ENCODE measurements at places on chromosomes 13 and 19.
A peak's percentile ranks its signal among the peaks of the same experiment; 100 is the strongest.

DNA sequence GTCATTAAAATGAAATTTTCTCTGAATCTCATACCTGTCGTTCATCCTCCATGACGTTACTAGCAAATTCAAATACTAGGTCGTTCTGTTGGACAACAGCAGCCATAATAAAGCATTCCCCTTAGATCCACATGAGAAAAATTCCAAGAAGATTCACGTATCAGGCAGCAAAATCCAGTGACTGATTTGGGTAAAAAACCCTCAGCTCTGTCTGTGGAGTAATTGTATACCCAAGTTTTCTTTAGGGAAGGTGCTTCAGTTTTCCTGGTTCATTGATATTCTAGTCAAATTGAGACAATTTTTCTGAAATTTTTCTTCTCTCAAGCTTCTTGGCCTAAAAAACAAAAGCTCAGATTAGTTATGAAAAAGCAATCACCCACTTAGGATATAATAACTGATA lies 37.2 kb downstream of the ELF1 start:
- no peak for DNase-seq

DNA sequence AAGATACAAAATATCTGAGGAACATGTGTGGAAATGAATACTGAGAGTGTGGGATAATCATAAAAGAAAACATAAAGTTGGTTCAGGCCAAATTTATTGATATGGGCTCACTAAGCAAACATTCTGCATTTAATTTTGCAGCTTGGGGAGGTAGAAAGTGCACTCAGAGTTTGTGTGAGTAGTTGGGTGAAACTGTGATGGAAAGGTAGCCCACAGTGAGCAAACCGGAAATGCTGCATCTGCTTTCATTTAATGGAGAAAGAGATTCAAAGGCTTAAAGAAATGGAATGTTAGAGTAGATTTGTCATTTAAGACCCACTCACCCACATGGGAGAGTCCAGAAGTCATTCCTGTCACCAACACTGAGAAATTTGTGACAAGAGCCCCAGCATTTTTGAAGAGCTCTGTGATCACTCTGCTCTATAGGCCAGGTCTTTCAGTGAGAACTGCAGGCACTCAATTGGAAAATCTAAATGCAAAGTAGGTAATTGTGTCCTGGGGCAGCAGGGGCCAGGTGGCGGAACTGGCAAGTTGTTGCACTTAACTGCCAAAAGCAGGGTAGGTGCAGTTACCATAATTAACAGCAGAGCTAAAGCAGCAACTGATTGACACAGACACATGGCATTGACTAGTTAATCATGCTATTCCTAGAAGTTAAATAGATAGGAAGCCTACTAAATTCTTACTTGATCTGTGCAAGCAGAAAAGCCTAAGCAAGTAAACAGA lies 1228.3 kb upstream of the PCDH20 start:
- DNase-seq, result no peak

GRCh38 chr13:20475927-20476691 lies 49.5 kb downstream of the CRYL1 start:
- peak; percentile 64 for DNase-seq

DNA sequence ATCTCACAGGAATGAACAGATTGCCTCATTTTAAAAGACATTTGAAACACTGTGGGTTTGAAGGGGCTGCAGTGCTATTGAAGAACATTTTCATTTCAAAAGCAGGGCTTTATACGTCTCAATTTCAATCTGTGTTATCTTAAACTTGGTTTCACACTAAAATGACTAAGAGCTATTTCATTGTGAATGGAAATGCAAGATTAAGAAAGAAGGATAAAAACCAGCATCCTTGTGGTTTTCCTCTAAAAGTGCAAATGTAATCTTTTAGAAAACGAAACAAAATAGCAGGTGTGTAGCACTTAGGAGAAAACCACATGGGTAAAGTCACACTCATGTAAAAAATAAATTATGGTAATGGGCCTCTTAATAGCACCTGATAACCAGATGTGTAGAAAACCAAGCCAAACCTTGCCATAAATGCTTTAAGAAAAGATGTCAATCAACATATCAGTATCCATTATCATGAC lies 397.7 kb downstream of the GPC6 start:
- DNase-seq, result no peak

DNA sequence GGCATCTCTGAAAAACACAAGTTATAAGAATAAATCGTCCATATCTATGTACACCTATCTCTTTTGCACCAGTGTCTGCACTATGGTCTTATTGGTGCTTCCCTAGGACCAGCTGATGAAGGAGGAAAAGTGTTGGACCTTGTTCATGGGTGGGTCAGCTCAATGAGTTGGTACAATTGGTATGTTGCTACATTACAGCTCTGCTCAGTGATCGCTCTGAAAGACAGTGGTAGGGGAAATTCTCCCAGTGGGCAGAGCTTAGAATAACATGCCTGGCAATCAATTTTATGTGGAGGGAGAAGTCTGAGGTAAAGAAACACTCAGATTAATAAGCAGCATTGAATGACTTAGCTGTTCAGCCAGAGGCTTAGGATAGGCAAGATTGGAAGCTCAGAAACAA lies 138.7 kb upstream of the KL start:
- DNase-seq, result no peak

DNA sequence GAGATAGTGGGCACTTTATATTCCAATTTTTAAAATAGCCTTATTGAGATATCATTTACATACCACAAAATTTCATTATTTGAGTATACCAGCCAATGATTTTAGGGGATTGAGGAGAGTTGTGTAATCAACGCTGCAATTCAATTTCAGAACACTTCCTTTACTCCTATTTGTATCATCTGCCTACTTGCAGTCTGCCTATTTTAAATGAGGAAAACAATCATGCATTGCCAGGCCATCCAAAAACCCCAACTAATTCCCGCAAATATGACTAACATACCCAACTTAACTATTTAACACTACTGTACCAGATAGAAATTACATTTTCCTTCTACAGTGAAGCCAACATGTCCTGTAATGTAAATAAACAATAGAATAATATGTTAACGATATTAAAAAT lies 26.7 kb downstream of the CAB39L start:
- no peak for DNase-seq

DNA sequence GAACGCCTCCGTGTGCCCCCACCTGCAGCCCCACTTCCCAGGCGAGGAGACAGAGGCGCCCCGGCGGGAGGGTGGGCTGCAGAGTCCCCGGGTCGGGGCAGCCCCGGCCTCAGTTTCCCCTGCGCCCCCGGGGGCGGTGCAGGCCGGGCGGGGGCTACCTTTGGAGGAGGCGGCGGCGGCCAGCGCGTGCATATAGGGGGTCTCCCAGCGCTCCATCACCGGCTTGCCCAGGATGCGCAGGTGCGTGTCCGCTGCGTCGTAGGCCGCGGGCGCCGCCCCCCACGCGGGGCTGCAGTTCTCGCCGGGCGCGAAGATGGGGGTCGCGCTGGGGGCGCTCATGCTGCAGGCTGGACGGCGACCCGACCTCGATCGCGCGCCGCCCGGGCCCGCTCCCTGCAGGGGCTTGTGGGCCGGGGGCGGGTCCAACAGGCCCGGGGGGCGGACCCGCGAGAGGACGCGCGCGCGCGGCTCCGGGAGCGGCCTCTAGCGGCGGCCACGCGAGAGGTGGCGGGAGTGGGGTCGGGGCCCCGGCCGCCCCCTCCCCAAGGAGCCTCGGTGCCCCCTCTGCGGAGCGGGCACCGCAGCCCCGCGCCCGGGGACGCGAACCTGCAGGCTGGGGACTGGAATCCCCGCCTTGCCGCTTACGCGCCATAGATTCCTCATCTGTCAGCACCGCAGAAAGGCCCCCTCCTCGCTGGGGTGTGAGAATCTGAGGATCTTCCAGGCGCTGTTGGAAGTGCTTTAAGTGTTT lies at the start of gene GAMT:
TSS of gene GAMT (minus strand) at position 405 of the 751 bp plus-strand sequence. CDS start at position 339, 66 bp downstream.
- peak; percentile 56 for DNase-seq

GRCh38 chr19:10293637-10294367 lies 4.0 kb downstream of the ICAM5 start:
- DNase-seq, result no peak

GRCh38 chr19:56720281-56720680 lies 48.7 kb upstream of the ZNF835 start:
- DNase-seq, result no peak

DNA sequence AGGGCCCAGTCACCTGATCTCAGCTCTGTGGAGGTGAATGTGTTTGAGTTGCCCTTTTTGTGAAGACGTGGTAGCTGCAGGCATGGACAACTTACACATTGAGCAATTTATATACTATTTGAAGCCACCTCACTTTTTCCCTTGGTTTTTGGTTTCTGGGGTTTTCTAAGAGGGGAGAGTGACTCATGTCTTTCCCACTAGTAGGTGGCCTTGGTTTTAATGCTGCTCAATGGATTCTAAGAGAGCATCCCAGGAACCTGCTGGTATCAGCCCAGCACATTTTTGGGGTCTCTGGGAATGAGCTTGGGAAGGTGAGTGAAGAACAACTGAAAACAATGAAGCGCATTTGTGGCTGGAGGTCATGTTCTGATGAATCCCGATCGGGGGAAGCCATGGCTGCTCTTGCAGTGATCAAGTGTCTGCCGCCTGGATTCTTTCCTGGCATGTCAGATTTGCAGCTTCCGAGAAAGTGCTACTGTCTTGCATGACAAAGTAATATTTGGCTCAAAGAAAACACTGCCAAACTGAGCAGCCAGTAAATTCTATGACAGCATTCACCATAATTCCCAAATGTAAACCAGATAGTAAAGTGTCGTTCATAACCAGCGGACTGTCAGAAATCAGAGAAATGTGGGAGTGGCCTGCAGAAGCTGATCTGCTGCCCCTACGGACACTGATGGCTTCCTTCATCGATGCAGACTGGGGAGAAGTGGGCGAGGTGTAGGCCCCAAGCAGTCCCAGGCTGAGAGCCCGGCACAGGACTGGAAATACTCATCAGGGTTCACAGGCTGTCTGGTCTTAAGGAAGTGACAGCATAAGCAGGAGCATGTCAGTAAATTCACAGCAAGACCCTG lies 98.7 kb downstream of the COL4A2 start:
- no peak for DNase-seq

DNA sequence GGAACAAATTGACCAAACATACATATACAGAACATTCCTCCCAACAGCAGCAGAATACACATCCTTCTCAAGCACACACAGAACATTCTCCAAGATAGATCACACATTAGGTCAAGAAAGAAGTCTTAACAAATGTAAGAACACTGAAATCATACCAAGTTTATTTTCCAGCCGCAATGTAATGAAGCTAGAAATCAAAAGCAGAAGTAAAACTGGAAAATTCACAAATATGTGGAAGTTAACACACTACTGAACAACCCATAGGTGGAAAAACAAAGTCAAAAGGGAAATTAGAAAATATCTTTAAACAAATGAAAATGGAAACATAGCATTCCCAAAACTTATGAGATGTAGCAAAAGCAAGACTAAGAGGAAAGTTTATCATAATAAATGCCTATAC lies 692.6 kb downstream of the DIAPH3 start:
- DNase-seq, result no peak

DNA sequence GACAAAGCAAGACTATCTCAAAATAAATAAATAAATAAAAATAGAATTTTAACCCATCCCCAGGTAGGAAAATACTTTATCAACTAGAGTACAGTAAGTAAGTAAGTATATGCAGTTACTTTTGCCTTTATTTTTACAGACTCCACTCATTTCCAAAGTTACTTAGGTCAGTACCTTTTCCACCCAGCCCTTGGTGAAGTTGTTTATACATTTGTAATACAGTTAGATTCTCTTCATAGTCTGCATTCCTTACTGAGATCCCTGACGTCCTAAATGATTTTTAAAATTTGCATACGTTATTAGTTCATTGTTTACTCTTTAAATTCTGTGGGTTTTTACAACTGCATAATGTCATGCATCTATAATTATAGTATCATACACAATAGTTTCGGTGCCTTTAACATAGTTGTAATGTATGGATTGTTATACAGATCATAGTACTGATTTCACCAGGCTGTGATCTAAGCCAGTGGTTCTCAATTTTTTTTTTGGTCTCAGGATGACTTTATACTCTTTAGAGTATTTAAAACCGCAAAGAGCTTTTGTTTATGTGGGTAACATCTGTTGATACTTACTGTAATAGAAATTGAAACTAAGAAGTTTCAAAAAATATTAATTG lies 10.4 kb downstream of the SETDB2 start:
- DNase-seq, result no peak

- DNase-seq, result no peak
Observed at GRCh38 chr19:18090545-18091216, 3.9 kb upstream of the IL12RB1 start.

GRCh38 chr13:31433207-31433606 lies 233.4 kb downstream of the B3GLCT start:
- no peak for DNase-seq

GRCh38 chr13:111900390-111901131 lies 166.4 kb upstream of the SOX1 start:
- no peak for DNase-seq

All from stimulated activated CD4-positive, alpha-beta T cell treated with anti-CD3 and anti-CD28 coated beads, Interleukin-4, amount 100 ng/mL, for 24 hours (primary cell).